ENCODE measurements at places on chromosomes 6 and 20.

GRCh38 chr6:46174904-46175303 lies 4.1 kb upstream of the ENPP5 start:
- no peak for DNase-seq

GRCh38 chr6:132087391-132087790 lies 136.2 kb upstream of the CCN2 start:
- DNase-seq, result no peak

DNA sequence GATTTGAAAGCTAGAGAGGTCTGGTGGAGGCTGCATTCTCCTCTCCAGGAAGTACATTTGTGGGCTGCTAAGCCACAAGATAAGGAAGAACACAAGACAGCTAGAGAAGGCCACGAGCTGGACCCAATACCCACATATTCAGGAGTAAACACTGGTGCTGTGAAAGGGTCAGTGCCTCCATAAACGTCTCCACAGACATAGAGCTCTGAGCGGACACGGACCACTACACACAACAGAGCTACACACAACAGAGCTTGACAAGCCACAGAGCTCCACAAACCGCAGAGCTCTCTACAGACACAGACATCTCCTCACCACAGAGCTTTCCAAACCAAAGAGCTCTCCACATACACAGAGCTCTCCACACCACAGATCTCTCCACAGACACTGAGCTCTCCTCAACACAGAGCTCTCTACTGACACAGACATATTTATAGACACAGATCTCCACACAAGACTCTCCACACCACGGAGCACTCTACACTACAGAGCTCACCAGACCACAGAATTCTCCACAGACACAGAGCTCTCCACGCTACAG lies 51.9 kb downstream of the ERMARD start:
- DNase-seq, result no peak

DNA sequence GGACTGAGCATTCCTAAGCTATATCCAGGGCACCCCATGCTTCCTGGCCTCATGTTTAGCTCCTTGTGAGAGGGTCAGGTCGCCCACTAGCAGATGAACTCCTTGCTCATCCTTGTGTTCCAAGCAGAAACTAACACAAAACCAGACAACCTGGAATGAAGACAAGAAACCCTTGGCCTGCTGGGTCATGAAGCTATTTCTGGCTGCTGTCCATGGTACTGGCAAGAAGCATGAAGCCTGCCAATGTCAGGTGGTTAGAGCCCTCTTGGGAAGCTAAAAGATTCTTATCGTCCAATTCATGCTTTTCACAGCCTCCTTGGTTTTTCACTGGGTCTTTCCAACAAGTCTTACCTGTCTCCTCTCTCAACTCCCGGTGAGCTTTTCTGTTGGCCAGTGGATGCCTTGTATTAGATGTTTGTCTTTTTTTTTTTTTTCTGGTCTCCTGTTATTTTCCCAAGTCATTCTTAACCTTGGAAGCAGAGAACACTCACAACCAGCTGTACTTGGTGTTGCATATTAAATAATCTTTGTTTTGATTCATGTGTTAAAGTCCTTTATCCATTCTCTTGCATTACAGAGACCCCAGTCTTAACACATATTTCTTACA lies 180.3 kb downstream of the ANKRD60 start:
- no peak for DNase-seq

DNA sequence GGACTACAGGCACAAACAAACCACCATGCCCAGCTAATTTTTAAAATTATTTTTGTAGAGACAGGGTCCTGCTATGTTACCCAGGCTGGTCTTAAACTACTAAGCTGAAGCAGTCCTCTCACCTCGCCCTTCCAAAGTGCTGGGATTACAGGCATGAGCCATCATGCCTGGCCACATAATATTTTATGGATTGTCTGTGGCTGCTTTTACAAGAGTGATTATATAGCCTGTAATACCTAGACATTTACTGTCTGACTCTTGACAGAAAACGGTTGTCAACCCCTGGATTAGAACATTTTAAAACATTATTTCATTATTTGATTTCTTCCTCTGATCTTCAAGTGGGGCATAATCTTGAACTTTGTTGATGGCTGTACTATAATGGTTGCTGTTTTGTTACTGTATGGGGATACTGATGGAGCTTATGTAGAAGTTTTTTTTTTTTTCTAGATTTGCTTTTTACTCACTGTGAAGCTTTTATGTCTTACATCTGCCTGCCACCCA lies 14.3 kb downstream of the PARD6B start:
- no peak for DNase-seq

GRCh38 chr6:133286765-133287164 lies 45.6 kb downstream of the EYA4 start:
- DNase-seq, result no peak

DNA sequence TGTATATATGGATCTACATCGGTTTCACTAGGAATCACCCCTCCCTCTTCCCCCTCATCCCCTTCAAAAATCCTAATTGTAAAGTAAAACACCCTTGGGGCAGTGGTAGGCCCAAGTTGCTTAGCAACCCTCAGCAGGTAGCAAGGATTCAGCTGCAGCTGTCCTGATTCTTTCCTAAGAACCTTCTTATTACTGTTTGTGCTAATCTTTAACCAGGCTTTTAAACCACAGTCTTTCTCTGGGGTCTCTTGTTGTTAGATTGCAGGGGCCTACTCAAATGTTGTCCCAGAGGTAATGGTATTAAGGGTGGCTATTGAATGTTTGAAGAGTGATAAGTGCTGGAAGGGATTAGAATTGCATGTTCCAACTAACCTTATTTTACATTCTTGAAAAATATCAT lies 46.4 kb downstream of the PRL start:
- no peak for DNase-seq

- no peak for DNase-seq
Measured at GRCh38 chr6:147222160-147222838, 18.1 kb downstream of the STXBP5 start.

DNA sequence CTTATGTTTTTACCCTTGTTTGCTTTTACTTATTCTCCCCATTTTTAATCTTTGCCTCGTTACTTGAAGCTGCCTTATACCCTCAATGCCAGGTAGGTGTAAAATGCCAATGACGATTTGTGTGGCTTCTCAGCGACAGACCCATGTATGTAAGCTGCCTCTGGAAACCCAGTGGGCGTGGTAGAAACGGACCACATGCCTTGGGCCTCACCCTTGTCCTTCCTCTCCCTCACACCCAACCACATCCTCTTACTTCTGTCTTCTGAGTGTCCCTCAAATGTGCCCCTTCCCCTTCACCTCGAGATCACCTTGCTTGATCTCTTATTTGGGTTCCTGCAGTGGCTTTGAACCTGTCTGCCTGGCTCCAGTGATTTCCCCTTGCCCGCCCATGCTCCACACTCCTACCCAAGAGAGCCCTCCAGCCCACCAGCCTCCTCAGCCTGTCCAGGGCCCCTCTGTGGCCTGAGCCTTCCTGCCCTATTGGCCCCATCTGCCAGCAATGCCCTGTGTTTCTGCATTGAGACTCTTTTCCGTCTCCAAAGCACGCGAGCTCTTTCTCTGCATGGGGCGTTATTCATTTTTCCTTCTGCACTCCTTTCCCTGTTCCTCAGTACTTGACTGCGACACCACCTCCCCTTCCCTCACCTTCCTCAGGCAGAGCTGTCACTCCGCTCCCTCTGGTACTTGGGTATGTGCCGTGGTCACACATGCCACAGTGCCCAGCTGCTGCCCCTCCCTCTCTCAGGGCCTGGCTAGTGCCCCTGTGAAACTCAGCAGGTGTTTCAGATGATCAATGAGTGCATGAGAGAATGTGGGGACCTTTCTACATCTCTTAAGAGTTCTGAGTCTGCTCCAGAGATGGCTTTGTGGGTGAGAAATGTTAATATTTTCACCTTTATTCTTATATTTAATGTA lies 115.4 kb downstream of the SLX4IP start:
- no peak for DNase-seq

DNA sequence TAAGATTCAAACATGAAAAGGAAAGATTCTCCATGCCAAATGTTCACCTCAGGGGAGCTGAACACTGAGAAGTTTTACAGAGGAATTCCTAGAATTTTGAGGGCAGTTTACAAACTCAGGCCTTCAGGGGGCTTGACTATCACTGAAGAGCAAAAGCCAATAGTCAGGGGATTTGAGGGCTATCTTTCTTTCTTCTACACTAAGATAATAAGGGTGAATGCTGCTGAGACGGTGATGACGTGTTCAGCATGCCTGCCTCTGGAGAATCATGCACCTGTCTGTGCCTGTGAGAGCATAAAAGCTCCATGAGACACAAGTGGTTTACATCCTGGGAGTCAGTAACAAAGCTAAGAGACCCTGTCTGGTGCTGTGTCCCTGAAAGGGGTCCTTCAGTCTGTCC lies 1085.6 kb downstream of the KIF16B start:
- no peak for DNase-seq

- no peak for DNase-seq
Measured at GRCh38 chr6:155628306-155628705, 172.7 kb upstream of the NOX3 start.

DNA sequence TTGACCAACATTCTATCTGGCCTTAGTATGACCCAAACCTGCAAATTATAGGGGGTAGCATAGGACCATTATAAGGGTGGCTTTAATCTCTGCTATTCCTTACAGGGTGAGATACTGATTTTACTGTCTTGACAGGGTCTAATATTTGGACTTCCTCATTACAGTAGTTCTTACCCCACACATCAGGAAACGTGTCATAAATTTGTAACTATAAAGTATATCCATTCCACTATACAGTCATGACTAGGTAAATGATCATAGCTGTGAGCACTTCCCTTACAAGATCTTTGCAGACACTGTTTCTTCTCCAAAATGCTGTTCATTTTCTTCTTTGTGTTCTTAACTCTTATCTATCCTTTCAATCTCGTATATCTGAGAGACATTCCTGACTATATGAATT lies 518.7 kb upstream of the RNF217 start:
- no peak for DNase-seq

DNA sequence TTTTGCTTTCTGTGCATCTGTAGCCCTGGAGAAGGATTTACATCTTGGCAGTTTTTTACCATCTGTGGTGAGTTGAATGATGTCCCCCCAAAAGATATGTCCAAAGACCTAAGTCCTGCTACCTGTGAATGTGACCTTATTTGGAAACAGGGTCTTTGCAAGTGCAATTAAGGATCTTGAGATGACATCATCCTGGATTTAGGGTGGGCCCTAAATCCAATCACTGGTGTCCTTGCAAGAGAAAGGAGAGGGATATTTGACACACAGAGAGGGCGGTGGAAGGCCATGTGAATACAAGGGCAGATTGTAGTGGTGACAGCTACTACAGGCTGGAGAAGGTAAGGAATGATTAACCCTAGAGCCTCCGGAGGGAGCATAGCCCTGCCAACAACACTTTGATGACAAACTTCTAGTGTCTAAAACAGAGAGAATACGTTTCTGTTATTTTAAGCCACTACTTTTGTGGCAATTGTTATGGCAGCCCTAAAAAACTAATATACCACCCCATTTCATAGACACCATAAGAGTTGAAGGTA lies 35.1 kb downstream of the MKKS start:
- no peak for DNase-seq

DNA sequence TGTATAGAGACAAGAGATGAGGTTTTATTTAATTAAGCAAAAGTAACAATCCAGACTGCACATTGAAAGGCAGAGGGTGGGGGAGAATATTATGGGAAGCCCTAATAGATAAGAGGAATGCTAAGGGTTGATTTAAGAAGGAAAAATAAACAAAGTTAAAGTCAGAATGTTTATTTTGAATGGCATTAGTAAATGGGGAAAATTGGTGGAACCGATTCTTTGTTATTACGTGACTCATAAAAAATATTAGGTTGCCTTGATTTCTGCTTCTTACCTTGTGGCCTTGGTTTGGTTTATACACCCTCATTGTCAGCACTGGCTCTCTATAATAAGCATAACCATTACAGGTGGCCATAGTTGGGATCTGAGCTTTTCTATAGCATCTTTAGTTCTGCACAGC lies 674.8 kb upstream of the CITED2 start:
- no peak for DNase-seq

- DNase-seq, result no peak
Measured at GRCh38 chr6:33651403-33651802, 30.3 kb downstream of the ITPR3 start.

GRCh38 chr20:16261733-16262273 lies 311.4 kb downstream of the KIF16B start:
- no peak for DNase-seq

DNA sequence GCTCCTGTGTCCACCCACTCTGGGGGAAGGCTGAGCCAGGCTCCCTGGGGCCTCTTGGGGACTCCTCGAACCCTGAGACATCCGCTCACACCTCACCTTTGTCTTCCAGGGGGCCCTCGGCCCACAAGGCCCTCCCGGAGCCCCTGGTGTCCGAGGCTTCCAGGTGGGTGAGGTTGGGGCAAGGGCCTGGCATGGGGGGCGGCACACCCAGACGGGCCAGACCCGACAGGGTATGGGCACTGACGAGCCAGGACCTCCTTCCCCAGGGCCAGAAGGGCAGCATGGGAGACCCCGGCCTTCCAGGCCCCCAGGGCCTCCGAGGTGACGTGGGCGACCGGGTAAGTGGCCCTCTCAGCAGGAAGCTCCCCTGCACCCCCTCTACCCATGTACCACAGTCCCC lies 13.4 kb downstream of the COL9A3 start:
- no peak for DNase-seq

DNA sequence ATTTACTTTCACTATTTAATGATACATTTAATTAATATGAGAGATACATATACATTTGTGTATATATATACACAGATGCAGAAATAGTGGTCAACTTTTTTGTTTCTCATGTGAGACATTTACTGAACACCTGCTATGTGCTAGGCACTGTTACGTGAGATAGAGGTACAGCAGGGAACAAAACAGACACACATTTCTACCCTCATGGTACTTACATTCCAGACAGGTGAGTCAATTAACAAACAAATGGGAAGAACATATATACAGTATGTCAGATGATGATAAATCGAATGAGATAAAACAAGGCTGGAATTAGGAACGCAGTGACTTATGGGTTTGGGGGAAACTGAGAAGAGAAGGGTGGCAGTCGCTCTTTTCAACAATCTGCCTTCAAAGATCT lies 5.1 kb downstream of the TFB1M start:
- no peak for DNase-seq

DNA sequence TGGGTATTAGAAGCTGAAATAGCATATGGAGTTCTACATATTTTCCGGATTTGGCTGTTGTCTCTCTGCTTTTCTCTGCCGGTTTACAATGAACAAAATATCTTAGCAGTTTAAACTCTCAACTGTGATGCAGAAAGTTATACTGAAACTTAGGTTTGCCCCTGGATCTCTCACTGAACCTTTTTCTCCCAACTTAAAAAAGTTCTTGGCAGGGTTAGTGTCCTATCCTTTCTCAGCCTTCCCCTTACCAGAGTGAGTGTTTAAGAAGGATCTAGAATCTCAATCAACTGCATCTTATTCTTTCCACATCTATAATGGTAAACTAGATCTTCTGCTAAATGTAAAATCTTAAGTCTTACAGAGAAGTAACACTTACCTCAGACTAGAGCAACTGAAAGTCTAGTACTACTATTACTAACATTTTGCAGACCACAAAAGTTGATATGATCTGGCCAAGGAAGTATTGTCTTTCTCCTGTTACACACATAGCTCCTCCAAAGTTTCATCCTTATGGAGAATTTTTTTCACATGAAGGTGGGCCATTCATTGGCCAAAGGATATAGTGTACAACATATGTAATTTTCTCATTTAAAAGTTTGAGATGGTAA lies 392.3 kb upstream of the RUNX2 start:
- no peak for DNase-seq

Measured in upper lobe of right lung (tissue), 1 donor.